ENCODE measurements at places on chromosomes 7 and 10. TPM values are rescaled to one million over a fixed set of nuclear protein-coding genes. Genes with fewer than 3 reads are reported as not detected.

Gene LHPP
- 12.3 TPM for total RNA-seq

Gene DNAAF5
- total RNA-seq = 37.4 TPM

Gene CRTAC1
- total RNA-seq = 2.0 TPM

Gene OSBPL3
- 16.5 TPM for total RNA-seq

Gene CDH23
- 3.4 TPM for total RNA-seq
